ENCODE measurements at places on chromosomes 3 and 15. TPM values are rescaled to one million over a fixed set of nuclear protein-coding genes. Genes with fewer than 3 reads are reported as not detected.

CCRL2 gene
- 19.4 TPM for total RNA-seq

KNL1 gene
- 2.4 TPM for total RNA-seq

LRTM1 gene
- total RNA-seq = not detected

C3orf18 gene
- 2.8 TPM for total RNA-seq

CYP1A2 gene
- total RNA-seq = not detected
